ENCODE measurements at places on chromosomes 2 and 18.

DNA sequence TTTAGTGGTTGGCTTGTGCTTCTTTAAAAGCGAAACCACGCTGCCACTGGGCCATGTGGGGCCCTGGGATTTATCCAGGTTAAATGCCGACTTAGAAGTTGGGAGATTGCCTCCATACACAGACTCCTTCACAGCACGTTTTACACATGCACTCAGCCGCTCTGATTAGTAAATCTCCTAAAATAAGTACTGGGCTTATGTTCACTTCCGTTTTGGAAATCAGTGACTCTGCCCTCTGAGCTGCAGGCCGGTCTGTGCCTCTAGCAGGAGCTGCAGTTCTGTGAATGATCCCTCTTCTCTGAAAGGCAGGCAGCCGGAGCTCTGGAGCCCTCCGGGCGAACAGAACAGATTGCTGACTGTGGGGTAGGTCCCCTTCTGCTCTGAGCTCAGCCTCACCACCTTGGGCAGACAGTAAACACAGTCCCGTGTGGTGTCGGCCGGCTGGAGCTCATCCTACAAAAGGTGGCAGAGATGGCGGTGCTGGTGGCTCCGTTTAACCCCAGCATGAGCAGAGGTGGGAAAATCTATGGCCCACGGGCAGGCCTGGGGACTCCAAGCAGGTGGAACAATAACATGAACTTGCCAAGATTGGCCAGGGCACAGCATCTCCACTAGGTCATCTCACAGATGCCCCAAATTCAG is 9.8 kb upstream of the RAB17 start:
- DNase-seq, result no peak

GRCh38 chr2:8976442-8977259 is 26.8 kb downstream of the MBOAT2 start:
- DNase-seq, result no peak

- DNase-seq, result no peak
These were observed 52.7 kb downstream of the ABCB11 start for GRCh38 chr2:168978461-168978861.

GRCh38 chr2:168212866-168213265 is 34.5 kb downstream of the STK39 start:
- no peak for DNase-seq

DNA sequence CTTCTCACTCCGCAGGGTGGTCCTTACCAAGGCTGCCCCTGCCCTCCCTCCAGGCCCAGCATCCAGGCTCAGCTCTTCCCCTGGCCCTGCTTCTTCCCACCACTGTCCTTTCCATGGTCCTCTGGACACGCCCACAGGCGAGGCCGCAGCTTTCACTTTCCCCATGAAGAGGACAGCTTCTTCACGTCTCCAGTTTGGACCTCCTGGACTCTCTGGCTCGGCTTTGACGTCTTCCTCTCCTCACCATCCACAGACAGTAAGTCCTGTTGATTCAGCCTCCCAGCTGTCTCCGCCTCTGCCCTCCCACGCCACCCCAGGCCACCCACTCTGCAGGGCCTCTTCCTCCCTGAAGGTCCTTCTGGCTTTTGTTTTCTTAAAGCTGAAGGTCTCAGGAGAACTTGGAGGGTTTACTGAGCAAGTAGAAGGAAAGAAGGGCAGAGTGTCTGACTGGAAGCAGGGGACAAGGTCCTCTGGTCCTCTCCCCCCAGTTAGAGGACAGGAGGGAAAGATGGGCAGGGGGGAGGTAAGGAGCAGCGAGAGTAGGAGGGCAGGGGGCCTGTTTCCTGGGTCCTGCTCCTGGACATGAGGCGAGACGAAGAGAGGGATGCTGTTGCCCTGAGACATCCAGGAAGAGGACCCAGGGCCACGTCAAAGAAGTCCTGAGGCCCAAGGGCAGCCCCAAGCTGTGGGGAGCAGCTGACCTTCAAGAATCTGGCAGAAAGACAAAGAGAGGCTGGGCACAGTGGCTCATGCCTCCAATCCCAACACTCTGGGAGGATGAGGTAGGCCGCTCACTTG is 24.7 kb upstream of the NMUR1 start:
- no peak for DNase-seq

GRCh38 chr2:234823196-234823876 is 128.5 kb upstream of the SH3BP4 start:
- DNase-seq, result no peak

GRCh38 chr2:234571620-234572407 is 74.9 kb upstream of the ARL4C start:
- no peak for DNase-seq

- no peak for DNase-seq
These were observed 62.8 kb downstream of the ICA1L start for GRCh38 chr2:202808754-202809153.

DNA sequence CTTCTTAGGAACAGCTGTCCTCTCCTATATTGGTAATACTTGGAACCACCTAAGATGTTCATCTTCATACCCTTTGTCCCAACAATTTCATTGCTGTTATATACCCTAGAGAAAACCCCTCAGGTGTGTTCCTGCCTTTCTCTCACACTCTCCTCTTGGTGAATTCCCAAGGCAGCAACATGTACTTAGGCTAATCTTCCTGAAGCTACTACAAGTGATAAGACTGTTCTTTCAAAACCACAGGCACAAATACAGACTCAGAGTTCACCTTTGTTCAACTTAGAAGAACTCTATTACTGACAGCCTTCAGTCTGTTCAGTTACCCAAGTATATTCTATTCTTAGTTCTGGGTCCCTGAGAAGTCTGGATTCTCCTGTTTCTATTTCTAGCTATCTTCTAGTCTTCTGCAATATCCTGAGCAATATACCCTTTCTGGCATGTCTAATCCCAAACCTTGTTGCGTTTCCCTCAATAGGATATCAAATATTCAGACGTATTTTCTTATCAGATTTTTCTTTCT is 247.7 kb upstream of the STON1 start:
- DNase-seq, result no peak

DNA sequence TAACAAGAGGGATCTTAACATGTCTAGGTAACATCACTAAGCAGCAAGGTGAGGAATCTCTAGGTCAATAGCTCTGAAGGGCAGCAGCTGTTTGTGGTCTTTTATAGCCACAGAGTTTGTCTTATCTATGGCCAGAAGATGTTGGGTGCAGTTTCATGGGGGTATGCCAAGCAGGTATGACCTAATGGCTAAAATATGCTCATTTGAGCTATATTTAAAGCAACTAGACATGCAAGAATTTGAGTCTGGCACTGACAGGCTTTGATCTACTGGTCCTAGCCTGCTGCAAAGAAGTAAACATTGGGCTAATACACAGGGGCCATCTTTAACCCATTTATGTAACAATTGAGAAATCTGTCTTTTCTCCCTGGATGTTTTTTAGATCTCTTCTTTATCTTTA is 13.9 kb upstream of the UGP2 start:
- DNase-seq, result no peak

GRCh38 chr2:110843496-110843895 is 111.1 kb downstream of the ACOXL start:
- no peak for DNase-seq

DNA sequence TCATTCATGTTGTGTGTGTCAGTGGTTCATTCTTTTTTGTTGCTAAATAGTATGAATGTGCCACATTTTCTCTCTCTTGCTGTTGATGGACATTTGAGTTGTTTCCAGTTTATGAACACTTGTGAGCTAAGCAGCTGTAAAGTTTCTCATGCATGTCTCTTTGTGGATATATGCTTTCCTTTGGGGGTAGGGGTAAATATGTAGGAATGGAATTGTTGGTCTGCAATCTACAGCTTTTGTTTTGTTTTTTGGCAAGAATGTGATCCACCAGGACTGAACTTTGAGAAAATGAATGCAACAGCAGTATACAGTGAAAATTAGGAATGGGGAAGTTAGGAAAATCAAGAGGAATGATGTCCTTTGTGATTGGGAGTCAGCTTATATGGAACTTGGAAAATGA is 226.3 kb downstream of the CDCA7 start:
- DNase-seq, result no peak

GRCh38 chr2:218990612-218991011 is 2.6 kb downstream of the CRYBA2 start:
- DNase-seq, result no peak

GRCh38 chr2:211401328-211401727 is 844.9 kb downstream of the CPS1 start:
- no peak for DNase-seq

- no peak for DNase-seq
These were observed 364 bp downstream of the STAT1 start for GRCh38 chr2:191013682-191013931.

GRCh38 chr2:240391111-240392051 is 44.1 kb upstream of the GPC1 start:
- DNase-seq, result no peak

DNA sequence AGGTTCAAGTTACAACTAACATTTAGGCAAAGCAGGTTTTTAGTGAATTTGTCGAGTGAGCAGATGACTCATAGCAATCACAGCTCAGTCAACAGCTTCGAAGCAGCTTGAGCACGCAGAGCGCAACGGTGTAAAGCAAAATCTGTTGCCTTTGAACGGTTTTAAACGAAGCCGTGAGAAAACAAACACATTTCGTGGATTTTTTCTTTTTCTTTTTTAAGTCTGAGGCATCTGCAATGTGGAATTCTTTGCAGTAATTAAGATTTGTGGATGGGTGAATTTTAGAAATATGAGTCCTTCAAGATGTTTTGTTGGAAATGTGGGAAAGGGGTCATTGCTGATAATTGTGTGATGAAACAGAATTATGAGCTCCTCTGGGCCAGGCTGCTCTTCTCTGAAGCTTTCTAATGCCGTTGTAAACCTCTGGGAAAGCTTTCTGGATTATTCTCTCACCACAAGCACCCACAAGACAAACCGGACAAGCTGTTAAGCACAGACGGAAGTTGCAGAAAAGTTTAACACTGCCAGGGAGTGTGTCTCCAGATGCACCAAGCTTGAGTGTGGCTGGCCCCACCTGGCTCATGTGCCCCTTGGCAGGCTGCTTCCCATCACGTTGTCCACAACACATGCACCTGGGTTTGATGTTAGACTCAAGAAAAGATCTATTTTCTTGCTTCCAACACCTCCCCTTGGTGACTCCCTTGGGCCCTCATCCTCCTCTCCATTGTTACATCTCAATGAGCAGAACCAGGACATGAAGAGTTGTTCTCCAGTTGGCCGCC is 224.7 kb downstream of the ACKR3 start:
- no peak for DNase-seq

- no peak for DNase-seq
These were observed 79.7 kb downstream of the COBLL1 start for GRCh38 chr2:164761737-164762460.

GRCh38 chr2:204673877-204674276 is 128.6 kb downstream of the PARD3B start:
- no peak for DNase-seq

DNA sequence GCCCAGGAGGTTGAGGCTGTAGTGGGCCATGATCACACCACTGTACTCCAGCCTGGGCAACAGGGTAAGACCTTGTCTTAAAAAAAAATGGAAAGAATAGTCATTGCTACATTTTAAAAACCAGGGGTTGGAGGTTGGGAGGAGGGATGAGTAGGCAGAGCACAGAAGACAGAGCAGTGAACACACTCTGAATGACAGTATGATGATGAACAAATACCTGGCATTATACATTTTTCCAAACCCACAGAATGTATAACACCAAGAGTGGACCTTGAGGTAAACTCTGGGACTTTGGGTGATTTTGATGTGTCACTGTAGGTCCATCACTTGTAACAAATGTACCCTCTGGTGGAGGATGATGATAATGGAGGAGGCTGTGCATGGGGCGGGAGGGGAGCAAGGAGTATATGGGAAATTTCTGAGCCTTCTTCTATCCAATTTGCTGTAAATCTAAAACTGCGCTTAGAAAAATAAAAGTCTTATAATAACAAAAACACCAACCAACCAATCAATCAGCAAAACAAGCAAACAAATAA is 111.4 kb upstream of the PGAP1 start:
- no peak for DNase-seq

GRCh38 chr2:100013892-100014677 is 128.3 kb downstream of the AFF3 start:
- DNase-seq, result no peak

Data from activated T-helper 1 cell treated with anti-CD3 and anti-CD28 coated beads, Interleukin-2, amount 50 U/mL, for 16 hours (primary cell).